ENCODE measurements at places on chromosomes 7 and 10.

GRCh38 chr7:47809387-47809786 lies 138.9 kb downstream of the PKD1L1 start:
- no peak for DNase-seq

- peak; percentile 19 for DNase-seq
Observed at GRCh38 chr7:86926732-86927131, 132.7 kb downstream of the ELAPOR2 start.

GRCh38 chr10:23280419-23281043 lies 64.1 kb downstream of the C10orf67 start:
- DNase-seq, result no peak

GRCh38 chr7:40582539-40582938 lies 447.7 kb downstream of the SUGCT start:
- no peak for DNase-seq

GRCh38 chr7:128836729-128837348 lies 6.6 kb downstream of the FLNC start:
- no peak for DNase-seq

- DNase-seq, result no peak
Observed at GRCh38 chr10:131870411-131870810, 30.4 kb upstream of the PPP2R2D start.

DNA sequence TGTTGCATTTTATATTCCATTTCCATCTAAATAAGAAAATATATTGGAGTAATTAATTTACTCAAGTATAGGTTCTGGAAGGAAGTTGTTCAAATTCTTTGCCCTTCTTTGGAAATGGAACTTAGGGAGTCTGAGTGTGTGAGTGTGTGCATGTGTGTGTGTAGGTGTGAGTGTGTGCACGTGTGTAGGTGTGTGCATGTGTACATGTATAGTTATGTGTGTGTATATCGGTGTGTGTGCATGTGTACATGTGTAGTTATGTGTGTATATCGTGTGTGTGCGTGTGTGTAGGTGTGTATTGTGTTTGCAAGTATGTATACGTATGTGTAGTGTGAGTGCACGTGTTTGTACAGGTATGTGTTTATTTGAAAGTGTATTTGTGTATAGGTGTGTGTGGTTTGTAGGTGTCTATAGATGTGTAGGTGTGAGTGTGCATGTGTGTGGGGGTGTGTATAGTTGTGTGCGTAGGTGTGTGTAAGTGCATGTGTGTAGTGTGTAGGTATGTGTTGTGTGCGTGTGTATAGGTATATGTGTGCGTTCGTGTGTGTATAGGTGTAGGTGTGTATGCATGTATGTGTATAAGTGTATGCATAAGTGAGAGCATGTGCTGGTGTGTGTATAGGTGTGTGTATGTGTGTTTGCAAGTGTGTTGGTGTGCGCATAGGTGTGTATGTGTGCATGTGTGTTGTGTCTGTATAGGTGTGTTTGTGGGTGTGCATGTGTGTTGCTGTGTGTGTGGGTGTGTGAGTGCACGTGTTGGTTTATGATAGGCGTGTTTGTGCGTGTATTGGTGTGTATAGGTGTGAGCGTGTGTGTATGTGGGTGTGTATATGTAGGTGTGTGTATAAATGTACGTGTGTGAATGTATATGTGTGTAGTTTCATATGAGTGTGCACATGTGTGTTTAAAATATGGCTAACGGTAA lies 266.2 kb downstream of the CAMK1D start:
- DNase-seq, result no peak

DNA sequence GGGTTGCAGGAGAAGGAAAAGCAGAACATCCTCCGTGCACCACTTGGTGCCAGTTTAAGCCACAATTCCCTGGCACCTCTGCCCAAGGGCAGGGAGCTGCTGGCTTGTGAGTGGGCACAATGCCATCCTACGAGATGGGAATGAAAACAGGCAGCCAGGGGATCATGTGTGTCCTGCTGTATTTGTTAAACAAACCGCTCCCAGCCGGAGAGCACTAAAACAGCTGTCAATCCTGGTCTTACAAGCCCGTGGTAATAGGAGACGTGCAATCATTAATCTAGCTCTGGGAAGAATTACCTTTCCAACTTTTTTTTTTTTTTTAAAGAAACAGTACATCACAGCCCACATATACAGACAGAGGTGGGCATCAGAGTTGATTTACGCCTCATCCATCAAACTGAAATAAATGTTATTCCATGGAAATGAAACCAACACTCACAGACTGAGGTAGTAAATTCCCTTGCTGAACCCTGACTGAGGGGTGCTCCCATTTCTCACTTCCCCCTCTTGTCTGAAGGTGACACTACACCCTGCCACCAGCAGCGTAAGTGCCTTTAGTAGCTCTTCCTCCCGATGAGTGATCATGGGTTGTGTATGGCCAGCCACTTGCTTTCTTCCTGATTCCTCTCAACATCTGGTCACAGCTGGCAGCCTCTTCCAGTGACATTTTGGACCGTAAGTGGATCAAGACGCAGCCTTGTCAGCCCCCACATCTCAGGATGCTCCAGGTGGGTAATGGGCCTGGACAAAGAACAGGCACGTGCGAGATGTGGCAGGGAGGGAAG lies 143.8 kb downstream of the TEX36 start:
- DNase-seq, result no peak

GRCh38 chr7:4612939-4613841 lies 68.9 kb upstream of the FOXK1 start:
- no peak for DNase-seq

GRCh38 chr7:69782917-69783684 lies 184.8 kb downstream of the AUTS2 start:
- no peak for DNase-seq

DNA sequence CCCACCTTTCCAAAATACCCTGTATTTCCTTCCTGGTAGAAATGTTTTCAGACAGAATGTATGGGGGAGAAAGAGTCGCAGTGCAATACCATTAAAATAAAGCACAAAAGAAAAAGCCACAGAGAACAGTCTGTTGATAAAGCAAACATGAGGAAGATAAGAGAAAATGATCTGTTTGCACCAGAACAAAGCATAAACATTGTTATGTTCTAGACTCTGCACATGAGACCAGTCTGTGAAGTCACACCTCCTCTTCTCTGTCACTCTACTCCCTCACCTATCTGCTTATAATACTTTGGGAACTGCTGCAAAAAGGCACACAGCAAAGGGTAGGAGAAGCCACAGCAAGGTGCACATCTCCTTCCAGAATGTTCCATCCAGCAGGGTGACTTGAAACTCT lies 67.2 kb upstream of the LRGUK start:
- no peak for DNase-seq

GRCh38 chr7:102873470-102874165 lies 39.2 kb upstream of the LRRC17 start:
- no peak for DNase-seq

DNA sequence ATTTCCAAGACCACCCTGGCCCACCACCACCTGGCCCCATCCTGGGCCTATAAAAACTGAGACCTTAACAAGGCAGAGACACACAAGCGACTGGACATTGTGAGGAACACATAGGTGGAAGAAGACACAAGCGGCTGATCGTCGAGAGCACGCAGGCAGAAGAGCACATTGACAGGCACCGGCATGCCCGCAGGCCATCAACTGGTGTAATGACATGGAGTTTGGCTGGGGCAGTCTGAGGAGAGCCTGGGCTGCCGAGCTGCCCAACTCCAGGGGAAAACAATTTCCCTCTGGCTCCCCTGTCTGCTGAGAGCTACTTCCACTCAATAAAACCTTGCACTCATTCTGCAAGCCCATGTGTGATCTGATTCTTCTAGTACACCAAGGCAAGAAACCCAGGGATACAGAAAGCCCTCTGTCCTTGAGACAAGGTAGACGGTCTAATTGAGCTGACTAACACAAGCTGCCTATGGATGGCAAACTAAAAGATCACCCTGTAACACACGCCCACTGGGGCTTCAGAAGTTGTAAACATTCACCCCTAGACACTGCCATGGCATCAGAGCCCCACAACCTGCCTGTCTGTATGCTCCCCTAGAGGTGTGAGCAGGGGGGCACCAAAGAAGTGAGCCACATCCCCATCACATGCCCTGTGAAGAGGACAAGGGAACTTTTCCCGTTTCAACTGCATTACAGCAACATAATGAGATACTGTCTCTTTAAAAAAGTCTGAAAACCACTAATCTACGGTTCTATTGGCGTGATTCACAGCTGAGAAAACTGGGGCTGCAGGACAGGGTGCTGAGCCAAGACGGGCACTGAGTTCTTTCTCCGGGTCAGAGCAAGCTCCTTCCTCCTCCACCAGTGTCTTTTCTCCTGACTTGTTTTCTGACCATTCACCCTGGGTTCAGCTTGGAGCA lies 18.5 kb upstream of the TNS3 start:
- no peak for DNase-seq

DNA sequence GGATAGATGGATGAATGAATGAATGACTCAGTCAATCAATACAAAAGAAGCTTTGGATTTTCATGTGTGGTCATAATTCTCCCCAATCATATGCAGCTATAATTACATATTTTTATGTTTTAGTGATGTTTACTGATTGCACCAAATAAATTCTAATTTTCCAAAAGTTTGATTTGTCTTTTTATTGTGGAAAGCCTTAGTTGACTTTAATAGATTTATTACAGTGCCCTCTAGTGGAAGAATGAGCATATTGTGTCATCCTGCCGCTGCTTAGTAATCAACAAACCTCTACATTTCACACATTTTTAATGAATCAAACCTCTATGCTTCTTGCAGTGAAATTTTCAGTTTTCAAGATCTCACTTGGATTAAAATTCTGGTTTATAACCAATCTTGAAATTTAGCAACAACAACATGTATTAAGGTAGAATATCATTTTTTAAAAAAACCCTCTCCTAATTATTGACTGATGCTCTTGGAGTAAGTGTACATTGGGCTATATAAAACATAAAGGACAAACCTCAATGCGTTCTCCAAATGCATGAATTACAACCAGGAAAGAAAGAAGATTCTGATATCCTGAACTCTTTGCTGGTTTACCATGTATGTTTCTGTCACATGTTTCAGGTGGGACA lies 55.6 kb upstream of the PNLIP start:
- DNase-seq, result no peak

DNA sequence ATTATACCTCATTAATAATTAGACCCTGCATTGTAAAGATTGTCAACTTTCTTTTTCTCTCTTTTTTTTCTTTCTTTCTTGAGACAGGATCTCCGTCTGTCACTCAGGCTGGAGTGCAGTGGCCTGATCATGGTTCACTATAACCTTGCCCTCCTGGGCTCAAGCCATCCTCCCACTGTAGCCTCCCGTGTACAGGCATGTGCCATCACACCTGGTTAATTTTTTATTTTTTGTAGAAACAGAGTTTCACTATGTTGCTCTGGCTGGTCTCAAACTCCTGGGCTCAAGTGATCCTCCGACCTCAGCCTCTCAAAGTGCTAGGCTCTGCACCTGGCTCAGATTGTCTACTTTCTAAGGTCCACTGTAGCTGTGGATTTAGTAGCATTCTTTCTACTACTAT lies 50.7 kb downstream of the MDFIC start:
- no peak for DNase-seq

- DNase-seq, result no peak
Observed at GRCh38 chr7:141369422-141369821, 181.8 kb upstream of the AGK start.

GRCh38 chr7:8172372-8173354 lies 89.3 kb downstream of the ICA1 start:
- no peak for DNase-seq

DNA sequence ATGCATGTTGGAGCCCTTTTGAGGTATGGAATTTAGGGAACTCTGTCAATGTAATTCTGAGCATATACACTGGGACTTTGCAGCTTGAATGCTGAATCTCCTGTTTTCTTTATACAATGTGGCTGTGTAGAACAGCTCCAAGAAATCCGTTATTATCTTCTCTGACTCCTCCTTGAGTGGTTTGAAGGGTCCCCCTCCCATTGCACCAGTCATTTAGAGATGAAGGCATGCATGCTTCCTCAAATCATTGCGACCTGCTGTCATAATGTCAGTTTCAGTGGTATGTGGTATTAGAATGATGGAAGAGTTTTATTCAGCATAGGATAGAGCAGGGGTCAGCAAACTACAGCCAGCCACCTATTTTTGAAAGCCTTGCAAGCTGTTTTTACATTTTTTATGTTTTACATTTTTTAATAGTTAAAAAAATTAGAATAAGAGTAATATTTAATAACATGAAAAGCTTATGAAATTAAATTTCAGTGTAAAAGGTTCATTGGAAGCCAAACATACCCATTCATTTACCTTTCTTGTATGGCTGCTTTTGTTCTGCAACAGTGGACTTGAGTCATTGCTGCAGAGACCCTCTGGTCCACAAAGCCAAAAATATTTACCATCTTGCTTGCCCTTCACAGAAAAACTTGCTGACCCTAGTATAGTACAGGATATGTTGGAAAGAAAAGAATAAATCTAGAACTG lies 8.1 kb downstream of the STK17A start:
- no peak for DNase-seq

- no peak for DNase-seq
Observed at GRCh38 chr7:39588416-39588815, 22.2 kb downstream of the YAE1 start.

DNA sequence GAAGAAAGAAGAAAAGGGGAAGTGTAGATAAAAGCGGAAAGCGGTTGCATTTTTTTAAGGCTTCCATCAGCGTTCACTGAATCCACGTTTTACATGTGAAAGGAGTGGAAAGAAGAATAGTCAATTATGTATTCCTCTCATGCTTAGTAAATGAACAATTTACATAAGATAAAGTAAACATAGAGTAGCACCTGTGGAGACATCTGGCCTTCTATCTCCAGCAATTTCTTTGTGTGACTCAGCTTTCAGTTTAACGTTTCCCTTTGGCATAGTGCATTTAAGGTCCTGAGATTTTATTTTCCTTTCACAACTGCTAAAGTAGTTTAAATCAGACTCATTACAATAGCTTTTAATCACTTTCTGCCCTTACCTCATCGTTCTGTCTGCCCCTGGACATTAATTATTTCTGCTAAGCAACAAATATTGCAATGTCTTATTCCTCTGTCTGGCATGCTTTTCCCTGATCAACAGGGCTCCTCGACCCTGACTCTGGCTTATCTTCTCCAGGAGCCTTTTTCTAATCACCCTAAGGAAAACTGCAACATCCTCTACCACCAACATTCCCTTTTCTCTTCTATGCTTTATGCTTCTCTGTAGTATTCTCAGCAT lies 383.5 kb upstream of the VWC2 start:
- DNase-seq, result no peak

DNA sequence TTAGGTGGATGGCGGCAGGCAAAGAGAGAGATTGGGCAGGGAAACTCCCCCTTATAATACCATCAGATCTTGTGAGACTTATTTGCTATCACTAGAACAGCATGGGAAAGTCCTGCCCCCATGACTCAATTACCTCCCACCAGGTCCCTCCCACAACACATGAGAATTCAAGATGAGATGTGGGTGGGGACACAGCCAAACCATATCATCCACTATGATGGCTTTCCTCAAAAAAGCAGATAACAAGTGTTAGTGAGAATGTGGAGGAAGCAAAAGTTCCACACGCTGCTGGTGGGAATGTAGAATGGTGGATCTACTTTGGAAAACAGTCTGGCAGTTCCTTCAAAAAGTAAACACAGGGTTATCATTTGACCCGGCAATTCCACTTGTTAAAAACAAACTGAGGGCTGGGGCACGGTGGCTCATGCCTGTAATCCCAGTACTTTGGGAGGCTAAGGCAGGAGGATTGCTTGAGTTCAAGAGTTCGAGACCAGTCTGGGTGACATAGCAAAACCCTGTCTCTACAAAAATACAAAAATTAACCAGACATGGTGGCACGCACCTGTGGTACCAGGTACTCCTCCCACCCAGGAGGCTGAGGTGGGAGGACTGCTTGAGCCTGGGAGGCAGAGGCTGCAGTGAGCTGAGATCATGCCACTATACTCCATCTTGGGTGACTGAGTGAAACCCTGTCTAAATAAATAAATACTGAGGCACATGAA lies 161.4 kb upstream of the EEPD1 start:
- no peak for DNase-seq

GRCh38 chr10:22436893-22437619 lies 91.8 kb downstream of the SPAG6 start:
- DNase-seq, result peak; percentile 90

Measured in activated gamma-delta T cell treated with Interleukin-2 at 50 U/mL for 16 hours (primary cell).